ENCODE measurements at places on chromosomes 16 and 17. TPM values are rescaled to one million over a fixed set of nuclear protein-coding genes. Genes with fewer than 3 reads are reported as not detected.

Gene TNFSF12
- 18.8 TPM for polyA plus RNA-seq

Gene GP2
- 2.8 TPM for polyA plus RNA-seq

Gene STX4
- 225 TPM for polyA plus RNA-seq

Gene CCDC154
- polyA plus RNA-seq, result 39.7 TPM

Gene PDIA2
- polyA plus RNA-seq, result not detected

Gene TAF1C
- polyA plus RNA-seq, result 205 TPM

Measured in adrenal gland (tissue), 19 donors.